ENCODE measurements at places on chromosomes 2 and 18.

DNA sequence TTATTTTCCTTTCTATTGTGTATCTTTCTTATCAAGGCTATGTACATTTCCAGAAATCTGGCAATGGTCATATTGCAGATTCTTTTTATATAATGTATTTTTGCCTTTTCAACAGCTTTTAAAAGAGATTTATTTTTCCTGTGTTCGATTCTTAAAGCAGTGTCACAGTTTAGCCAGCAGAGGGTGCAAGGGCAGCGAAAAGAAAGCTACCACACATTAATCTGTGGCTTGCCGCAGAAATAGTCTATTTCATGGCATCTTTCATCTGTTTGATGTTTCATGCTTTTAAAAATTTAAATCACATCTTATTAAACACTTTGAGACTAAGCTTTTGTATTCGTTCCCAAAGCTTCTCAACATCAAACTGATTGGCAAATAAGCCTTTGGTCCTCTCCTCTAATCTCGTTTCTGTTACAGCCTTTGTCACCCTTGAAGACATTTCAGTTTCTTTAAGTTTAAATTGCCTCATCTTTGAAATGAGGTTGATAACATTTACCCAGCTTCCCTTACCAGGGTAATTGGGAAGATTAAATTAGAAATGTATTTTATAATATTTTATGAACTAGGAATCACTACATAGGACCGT is 73.3 kb downstream of the PIK3C3 start:
- DNase-seq, result no peak

DNA sequence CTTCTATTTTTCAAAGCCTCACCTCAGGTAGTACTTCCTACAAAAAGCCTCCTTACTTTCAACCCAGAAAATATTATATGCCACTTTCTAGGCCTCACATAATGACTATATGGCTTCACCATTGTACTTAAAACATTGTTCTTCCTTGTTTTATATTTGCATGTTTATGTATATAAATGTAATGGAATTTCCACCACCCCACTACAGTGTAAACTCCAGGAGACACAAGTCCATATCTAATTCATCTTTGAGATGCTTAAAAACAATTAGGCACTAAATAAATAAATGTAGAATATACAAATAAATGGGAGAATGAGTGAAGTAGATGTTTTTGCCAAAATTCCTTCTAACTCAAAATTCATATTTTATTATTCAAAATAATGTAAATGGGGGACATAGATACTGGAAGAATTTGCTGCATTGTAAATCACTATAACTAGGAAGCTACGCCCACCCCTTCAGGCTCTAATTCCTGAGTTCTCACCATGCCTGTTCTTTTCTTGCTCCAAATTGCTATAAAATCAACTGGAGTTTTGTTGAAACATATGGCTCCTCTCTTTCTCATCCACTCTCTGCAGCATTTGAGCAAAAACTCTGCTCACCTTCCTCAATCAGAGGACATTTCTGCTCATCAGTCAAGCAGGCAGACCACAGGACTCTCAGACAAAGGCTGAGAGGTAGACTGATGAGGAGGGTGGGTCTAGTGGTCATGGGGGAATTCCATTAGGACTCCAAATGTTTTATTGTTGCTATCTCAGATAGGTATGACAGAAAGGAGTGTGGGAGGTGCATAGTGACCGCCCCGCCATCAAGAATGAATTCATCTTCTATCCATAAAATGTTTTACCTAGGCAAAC is 243.0 kb downstream of the HNMT start:
- no peak for DNase-seq

DNA sequence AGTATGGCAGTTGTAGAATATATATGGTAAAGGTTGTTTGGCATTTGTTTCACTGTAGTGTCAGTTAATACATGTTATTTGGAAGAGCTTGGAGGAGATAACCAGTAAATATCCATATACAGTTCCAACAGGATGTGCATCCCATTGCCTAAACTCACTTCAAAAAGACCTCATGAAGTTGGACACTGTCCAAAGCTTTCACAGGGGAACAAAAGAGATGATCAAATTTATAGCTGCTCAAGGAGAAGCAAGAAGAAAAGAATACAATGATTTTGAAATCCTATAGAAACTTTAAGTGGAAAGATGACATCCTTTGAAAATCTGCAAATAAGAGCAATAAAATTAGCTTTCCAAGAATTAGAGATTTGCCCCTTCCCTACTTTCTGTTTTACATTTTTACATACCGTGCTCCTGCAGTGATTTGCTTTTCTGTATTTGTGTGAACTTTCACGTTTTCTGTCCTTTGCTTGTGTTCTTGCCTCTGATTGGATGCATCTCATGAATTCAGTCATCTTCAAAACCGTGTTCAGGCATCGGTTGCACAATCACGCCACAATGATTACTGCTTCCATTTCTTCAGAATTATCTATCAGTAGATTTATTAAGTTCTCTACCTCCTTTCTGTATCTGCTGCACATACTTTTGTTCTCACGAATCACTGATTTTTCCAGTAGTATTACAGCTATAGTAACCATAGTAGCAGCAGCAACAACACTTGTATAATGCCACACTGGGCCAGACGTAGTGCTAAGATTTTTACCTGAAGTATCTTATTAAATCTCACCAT is 83.8 kb downstream of the PARD3B start:
- DNase-seq, result no peak

DNA sequence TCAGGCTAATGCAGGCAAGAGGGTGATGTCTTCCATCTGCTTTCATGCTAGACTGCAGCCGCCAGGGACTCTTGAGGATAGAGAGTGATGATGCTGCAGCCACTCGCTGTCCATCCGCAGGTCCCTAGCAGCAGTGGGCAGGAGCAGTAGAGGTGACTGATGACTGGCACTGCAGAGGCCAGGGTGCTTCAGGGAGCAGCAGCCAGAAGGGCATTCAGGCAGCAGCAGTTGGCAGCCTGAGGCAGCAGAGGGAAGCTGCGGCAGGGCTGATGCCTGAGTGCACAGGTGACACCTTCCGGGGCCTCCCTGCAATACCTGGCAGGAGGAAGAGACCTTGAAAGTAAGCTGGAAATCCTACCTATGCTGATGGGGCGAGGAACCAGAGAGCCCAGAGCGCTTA is 214.2 kb downstream of the ICOS start:
- no peak for DNase-seq

- no peak for DNase-seq
Observed at GRCh38 chr2:38600242-38600891, 2.4 kb downstream of the HNRNPLL start.

GRCh38 chr2:29789911-29790485 is 131.4 kb downstream of the ALK start:
- DNase-seq, result no peak

- DNase-seq, result no peak
Observed at GRCh38 chr18:61690418-61691138, 202.2 kb downstream of the RNF152 start.

- no peak for DNase-seq
Observed at GRCh38 chr2:238988105-238988504, 140.2 kb downstream of the TWIST2 start.

DNA sequence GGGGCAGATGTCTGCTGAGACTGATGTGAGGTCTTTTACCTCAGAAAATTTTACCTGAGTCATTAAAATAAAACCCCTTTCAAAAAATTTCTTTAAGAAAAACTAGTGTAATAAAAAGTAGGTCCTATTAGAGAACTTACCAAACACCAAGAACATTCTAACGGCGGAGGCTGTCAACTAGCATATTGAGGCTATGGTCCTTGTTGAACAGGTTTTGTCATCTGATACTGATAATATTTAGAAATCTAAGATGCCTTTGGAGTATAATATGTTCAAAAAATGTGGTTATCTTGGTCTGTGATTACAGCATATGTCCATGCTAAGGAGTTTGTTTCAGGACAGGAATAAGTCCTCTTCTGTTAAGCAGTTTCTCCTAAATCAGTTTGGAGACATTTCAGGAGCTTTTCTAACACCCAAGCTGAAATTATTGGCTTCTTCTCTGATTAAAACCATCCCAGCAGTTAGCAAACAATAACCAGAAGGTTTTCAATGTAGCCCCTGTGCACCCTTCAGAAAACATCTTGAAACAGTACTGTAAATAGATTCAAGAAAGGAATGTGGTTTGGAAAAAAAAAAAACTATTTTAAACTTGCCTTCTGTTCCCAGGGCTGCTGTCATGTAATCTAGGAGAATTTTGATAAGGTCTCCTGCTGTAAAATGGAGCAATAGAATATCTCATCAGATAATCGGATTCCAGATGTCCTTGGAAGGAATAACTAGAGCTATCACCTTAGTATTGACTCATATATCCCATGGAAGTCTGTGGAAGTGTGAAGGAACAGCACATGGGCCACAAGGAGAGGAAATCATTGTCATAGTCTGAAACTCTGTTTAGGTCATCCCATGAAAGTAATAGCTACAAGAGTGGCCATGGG is 58.7 kb upstream of the B3GNT2 start:
- no peak for DNase-seq

GRCh38 chr2:172307800-172308199 is 119.6 kb upstream of the ITGA6 start:
- DNase-seq, result no peak
